A172 (cell line): ENCODE measurements at places on chromosomes 6 and 20. TPM values are rescaled to one million over a fixed set of nuclear protein-coding genes. Genes with fewer than 3 reads are reported as not detected.

C6orf52 gene
- total RNA-seq: 15.2 and 16.5 TPM in 2 replicates

LY6G6D gene
- total RNA-seq: not detected in 2 replicates

- DNase-seq: no peak
These were observed 5.2 kb downstream of the MAFB start for GRCh38 chr20:40683894-40684268.

- no peak for DNase-seq
These were observed 17.4 kb upstream of the RAB32 start for GRCh38 chr6:146526192-146526591.

- no peak for DNase-seq
These were observed 39.3 kb upstream of the RNF144B start for GRCh38 chr6:18347866-18348265.
